ENCODE measurements at places on chromosomes 1 and 21.

- peak; percentile 67 for DNase-seq
These were observed 12.7 kb upstream of the RAB4A start for GRCh38 chr1:229258031-229258756.

DNA sequence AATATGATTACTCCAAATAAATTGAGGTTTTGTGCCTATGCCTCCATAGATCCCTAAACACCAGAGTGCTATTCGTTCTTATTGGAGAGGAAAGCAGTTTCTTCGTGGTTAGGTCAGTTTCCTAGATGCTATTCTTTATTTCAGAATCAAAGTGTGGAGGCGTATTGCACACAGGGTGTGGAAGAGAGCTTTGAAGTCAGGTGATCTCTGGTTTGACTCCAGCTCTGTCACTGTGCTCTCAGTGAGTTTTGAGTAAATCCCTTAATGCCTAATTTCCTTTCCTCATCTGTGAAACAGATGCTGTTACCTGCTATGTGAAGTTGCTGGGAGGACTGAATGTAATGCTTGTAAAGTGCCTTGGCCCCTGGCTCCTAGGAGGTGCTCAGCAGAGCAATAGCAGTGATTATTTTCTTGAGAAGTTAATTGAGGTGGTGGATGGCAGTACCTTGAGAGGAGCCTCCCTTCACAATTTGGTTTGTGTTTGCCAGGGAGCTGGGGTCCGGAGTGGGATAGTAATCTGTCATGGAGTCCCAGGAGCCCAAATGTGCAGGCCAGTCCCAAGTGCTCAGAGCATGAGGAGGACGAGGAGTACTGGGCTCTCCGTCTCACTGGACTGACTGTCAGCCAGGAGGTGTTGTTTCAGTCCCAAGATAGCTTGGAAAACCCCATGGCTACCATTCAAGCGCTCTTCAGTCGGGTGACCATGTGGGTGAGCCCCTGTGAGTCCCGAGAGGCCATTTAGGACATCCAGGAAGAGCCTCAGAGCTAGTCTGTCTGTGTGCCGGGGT, 14.9 kb downstream of the NTPCR start:
- DNase-seq: no peak

DNA sequence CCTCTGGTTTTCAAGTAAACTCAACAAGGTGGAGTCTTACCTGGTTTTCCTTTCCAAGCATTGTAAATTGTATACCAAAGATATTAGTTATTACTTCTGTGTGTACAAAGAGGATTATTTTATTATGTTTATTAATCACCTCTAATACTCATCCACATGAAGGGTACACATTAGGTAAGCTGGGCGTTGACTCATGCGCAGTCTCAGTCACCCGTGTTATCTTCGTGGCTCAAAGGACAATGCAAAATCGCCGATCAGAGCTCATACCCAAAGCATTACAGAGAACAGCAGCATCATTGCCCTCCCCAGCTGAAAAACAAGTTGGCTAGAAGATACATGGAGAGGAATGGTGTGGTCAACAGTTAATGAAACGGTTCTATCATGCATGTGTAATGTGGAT, 148.7 kb downstream of the NR5A2 start:
- no peak for DNase-seq

- DNase-seq: no peak
These were observed at the start of gene PGLYRP3 for GRCh38 chr1:153312570-153313186. TSS of gene PGLYRP3 (minus strand) at chr1:153312952. CDS start at chr1:153310665, 2,287 bp downstream.

- DNase-seq: no peak
These were observed 12.8 kb upstream of the RNF223 start for GRCh38 chr1:1086911-1087341.

- DNase-seq: no peak
These were observed 270.3 kb downstream of the PLPP3 start for GRCh38 chr1:56309065-56309464.

DNA sequence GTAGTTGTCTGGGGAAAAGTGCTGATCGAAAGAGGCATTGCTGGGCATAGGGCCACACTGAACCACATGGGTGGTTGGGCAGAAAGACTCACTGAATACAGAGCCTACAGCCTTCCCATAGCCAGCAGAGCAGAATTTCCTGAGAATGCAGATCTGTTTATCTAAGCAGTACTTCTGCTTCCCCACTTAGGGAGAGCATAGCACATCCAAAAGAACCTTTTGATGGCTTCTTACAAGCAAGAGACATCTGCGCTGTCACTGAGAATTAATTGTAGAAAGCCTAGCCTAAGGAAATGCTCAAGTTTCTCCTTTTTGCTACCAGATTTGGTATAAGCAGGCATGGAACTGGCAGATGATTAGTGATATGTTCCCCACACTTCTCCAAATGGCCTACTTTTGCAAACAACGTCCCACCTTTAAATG, 13.0 kb upstream of the KLHDC8A start:
- no peak for DNase-seq

DNA sequence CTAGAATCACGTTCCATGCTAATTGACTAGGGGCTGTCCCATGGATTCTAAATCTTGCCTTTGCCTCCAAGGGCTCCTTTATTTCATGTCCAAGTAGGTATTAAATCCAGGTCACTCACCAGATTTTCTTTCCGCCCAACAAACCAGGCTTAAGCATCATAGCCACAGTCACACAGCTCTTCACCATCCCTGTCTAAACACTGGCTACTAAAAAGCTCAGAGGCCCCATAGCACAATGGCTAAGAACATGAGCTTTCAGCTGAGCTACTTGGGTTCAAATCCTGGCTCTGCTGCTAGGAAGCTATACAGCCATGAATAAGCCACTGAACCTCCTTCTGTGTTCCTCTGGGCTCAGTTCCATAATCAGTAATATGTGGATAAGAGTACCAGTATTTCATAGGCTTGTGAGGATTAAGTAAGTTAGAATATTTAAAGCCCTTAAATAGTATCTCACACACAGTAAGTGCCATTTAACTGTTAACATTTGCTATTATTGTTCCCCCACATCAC, 277.2 kb upstream of the GJB5 start:
- DNase-seq: no peak

- peak; percentile 11 for DNase-seq
These were observed 13.2 kb downstream of the TP53BP2 start for GRCh38 chr1:223832637-223832943.

- no peak for DNase-seq
These were observed 43.0 kb upstream of the TMEM61 start for GRCh38 chr1:54937469-54937868.

- no peak for DNase-seq
These were observed 8.7 kb upstream of the GADD45A start for GRCh38 chr1:67676287-67676686.

- DNase-seq: peak; percentile 66
These were observed 89.9 kb upstream of the JAK1 start for GRCh38 chr1:65056234-65056633.

DNA sequence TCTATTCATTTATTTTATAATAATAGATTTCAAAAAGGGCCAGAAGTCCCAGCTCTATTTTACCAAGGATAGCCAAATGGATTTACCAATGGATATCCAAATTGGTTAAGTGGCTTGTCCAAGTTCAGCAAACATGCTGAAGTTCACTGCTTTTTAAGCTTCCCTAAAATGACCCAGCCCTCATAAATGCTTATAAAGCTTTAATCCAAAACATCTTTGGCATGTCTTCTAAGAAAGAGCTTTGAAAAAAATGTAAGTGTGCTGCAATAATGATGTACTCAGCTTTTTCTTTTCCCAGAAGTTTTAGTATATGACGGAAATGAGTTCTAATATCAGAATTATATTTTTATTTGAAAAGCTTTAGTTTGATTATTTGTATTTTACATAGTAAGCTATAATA, 451.5 kb upstream of the ADAMTS5 start:
- no peak for DNase-seq

DNA sequence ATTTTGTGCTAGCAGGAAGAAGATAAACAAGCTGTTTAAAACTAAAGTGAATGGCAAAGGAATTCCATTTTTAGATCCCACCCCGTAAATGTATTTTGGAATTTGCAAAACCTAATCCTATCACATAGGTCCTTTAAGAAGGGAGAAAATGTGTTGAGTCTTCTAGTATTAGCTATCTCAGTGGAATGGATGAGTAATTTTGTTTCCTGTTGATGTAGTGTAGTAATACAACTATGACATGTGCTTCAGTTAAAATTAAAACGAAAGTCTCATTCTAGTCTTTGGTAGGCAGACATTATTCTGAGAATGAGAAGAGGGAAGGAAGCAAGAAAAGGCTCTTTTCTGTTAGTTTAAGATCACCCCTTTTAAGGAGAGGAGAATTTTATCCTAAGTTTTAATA, 265.9 kb upstream of the C1orf105 start:
- no peak for DNase-seq

DNA sequence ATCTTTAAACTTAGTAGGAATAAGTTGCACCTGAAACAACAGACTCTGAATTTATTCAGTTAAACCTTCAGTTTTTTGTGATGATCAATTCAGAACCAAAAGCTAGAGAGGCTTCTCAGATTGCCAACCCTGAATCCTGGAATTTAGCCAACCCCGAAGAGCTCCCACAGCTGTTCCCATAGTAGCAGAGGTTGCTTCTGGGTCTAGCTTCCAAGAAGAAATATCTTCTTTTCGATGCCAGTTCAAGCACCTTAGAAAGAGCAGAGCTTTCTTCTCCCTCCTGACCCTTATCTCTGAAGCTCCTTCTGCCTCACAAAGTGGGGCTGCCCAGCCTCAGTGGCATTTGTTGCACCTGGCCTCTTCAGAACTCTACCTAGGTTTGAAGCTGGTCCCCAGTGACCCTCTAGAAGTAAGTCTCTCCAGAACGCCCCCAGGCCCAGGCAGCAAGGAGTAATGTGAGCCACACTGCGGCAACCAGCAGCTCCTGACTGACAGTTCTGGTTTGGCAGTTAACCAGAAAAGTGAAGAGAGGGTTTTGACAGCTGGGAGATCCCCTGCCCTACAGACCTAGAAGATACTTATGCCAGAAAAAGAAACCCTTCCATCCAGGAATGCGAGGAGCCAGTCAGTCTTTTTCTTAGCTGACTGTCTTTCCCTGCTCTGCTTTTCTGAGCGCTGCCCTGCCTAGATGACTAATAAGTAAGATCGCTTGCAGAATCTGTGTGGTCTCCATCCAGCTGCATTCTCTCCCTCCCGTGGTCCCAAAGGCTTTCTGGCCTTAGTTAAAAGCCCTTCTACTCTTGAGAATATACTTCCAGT, 165.9 kb downstream of the ADGRL4 start:
- no peak for DNase-seq

GRCh38 chr1:17640393-17640792, 100.9 kb downstream of the ARHGEF10L start:
- DNase-seq: peak; percentile 70

DNA sequence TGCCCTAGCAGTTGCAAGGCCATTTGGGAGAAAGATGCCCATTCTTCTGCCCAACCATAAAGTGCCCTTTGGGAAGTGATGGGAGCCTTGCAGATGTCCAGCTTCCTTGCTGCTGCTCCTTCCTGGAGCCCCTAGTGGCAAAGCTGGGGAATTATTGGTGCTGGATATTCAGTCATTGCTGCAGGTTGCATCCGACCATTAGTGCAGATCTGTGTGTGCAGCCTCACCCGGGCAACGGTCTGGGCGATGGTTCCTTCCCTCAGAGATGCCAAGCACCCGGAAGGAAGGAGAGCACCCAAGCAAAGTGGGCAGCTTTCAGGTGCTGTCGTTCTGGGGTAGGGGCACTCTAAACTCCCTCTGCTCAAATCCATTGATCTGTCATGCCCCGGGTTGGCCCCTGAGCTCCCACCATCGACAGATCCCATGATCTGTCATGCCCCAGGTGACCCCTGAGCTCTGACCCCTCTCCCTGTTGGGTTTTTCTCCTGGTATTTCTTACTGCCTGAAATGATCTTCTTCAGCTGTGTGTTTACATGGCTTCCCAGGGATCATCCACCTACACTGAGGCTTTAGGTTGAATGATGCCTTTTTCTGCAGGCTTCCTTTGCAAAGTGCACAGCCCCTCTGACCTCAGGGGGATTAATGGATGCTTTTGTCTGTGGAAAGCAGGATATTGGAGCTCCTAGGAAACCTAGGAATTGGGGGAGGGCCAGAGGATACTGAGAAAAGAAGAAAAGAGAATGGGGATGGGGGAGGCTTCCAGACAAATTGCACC, 467.5 kb downstream of the PTPRU start:
- no peak for DNase-seq

DNA sequence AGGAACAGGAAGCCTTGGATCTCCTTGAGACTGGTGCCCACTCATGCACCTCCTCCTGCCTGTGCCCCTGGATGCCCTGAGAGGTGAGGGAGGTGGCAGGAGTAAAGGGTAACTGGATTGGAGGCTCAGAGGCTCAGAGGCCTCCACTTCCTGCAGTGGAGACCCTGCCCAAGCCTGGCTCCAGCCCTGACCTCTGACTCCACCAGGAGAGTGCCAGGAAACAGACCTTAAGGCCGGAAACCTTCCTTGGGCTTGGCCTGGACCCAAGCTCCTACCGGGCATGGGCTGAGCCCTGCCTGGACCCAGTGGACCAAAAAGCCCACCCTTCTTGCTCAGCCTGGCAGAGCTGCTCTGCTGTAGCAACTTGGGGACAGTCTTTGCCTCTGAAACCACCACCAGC, 15.0 kb upstream of the CELA3B start:
- no peak for DNase-seq

DNA sequence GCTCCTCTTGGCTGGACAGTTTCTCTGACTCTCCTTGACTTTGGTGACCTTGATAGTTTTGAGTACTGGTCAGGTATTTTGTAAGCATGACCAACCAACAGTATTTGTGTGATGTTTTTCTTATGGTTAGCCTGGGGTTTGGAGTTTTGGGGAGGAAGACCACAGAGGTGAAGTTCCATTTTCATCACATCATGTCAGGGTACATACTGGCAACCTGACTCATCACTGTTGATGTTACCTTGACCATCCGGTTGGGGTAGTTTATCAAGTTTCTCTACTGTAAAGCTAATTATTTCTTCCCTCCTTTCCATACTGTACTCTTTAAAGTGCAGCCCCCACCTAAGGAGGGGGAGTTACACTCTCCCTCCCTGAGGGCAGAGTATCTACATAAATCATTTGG, 13.4 kb downstream of the OSCP1 start:
- DNase-seq: no peak

GRCh38 chr21:19392390-19392789, 988.8 kb upstream of the TMPRSS15 start:
- no peak for DNase-seq

DNA sequence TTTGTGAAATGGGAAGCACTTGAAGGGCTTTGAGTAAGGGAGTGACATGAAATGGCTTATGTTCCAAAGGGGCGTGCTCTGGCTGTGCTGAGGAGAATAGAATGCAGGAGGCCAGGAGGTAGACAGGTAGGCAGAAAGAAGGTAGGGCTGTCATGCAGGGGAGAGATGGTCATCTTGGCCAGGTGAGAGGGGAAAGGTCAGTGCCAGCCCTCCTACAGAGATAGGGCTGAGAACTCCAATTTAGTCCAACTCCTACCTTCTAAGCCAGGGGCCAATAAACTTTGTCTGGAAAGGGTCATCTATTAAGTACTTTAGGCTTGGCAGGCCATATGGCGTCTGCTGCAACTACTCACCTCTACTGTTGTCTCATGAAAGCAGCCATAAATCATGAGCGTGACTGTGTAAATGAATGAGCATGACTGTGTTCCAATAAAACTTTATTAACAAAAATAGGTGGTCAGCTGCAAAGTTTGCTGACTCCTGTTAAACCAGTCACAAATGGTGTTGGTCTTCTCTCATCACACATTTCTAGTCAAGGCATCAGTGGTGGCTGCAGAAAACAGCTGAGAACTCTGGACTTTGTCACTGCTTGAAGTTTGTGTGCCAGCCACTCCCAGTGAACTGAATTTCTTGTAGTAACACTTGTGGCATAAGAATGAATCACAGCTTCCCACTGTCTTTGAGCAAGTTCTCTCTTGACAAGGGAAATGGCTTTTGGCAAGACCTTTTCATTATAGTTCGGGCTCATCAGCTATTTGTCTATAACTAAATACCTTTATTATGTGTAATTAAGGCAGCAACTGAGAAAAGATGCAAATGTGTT, 32.0 kb upstream of the CD2 start:
- DNase-seq: no peak

GRCh38 chr21:38985568-38986378, 180.0 kb downstream of the ETS2 start:
- peak; percentile 56 for DNase-seq
